ENCODE measurements at places on chromosomes 13 and 19. TPM values are rescaled to one million over a fixed set of nuclear protein-coding genes. Genes with fewer than 3 reads are reported as not detected.

Gene SYNE4
- total RNA-seq, result 1.9 TPM

Gene CEACAM7
- total RNA-seq, result not detected

Gene IGFL3
- not detected for total RNA-seq

Gene CEP89
- total RNA-seq, result 17.9 TPM

Gene CDX2
- total RNA-seq, result 0.62 TPM

Gene MAST3
- 8.1 TPM for total RNA-seq

Gene OR10H2
- total RNA-seq, result not detected

Gene MCEMP1
- total RNA-seq, result not detected

DNA sequence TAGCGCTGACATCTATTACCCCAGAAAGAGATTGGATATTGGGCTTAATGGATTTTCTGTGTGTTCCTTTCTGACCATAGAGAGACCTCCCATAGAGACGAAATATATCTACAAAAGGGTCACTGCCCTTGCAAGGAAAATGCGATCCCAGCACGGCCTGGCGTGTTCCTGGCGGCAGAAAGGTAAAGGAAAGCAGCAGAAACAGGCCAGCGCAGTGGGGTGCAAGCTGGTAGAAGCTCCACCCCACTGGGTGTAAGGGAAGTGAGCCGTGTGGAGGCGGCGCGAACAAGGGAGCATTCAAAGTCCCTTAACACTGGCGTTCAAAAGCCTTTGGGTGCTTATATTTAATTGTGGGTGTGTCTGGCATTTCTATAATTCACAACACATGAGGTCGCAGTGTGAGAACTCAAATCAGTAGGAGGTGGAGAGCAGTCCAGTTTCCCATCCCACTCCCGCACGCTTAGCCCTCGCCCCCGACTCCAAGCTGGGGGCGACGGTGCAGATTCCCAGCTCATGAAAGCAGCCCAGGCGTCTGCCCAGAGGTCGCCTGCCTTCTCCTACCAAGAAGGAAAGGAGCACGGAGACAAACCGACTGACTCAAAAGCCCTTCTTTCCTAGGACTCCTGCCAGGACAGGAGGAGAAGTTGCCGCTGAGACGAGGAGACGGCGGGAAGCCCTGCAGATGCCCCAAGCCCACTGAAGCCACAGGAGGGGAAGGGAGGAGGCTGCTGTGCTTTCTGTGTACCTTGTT is 478.4 kb downstream of the FOXO1 start:
- no peak overlapping the region for H3K4me3 ChIP-seq
- H3K27me3 ChIP-seq, result no peaks in the 10 kb centered on the region
- peaks cover 7% of the 10 kb centered on the region for H3K4me1 ChIP-seq
- no peaks in the 10 kb centered on the region for H3K36me3 ChIP-seq
- DNase-seq, result no peak

- H3K27ac ChIP-seq, result no peak overlapping the region
- no peak for DNase-seq
- H3K27me3 ChIP-seq, result no peaks in the 10 kb centered on the region
- no peaks in the 10 kb centered on the region for H3K36me3 ChIP-seq
These were observed 32.9 kb upstream of the SLC7A9 start for GRCh38 chr19:32902448-32902847.

DNA sequence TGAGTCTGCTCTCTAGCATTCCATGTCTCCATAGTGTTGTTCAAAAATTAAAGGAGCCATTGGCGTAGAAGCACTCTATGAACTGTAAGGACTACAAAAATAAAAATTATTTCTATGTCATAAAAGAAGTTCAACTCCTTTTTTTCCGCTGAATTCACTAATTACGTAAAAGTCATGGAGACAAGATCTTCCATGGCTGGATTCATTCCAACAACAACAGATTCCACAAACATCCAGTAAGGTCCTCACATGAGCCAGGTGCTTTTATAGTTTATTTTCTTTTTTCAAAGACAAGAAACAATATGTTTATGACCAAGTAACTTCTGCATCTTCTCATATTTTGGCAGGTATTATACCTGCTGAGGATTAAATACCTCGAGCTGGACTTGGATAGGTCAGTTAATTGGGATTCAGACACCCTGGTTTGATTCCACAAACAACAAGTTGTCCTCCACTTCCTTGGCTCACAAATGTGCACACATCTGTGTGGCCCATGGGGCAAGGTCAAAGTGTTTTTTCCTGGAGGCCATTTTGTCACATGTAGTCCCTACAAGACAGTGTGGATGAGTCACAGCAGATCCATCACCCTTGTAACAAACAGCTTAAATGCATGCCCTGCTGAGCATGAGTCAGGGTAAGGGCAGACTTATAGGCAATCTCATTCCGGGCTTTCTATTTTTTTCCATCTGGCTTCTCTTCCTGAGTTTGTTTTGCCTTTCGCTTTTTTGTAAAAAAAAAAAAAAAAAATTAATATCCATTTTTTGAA is 475.6 kb downstream of the COG6 start:
- no peaks in the 10 kb centered on the region for H3K36me3 ChIP-seq
- H3K27ac ChIP-seq, result no peak overlapping the region
- no peak overlapping the region for H3K4me3 ChIP-seq
- DNase-seq, result peak; percentile 57

DNA sequence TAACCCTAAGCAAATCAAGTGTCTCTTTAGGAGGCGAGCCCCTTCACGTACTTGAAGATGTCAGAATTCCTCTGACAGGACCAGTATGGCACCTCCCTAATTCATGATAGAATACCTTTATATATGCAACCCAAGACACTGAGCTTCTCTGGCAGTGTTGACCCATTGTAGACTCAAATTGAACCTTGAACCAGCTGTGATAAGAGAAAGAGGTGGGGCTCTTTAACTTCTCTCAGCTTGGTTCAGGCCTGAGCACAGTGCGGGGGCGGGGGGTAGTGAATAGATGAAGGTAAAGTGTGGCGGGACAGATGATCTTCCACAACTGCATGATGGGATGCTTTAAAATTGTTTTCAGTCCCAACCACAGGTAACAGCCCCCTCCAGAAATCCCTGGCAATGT is 12.1 kb downstream of the MBNL2 start:
- H3K4me3 ChIP-seq, result no peak overlapping the region
- H3K36me3 ChIP-seq, result no peaks in the 10 kb centered on the region
- H3K27ac ChIP-seq, result no peak overlapping the region
- no peaks in the 10 kb centered on the region for H3K4me1 ChIP-seq
- H3K27me3 ChIP-seq, result no peaks in the 10 kb centered on the region

DNA sequence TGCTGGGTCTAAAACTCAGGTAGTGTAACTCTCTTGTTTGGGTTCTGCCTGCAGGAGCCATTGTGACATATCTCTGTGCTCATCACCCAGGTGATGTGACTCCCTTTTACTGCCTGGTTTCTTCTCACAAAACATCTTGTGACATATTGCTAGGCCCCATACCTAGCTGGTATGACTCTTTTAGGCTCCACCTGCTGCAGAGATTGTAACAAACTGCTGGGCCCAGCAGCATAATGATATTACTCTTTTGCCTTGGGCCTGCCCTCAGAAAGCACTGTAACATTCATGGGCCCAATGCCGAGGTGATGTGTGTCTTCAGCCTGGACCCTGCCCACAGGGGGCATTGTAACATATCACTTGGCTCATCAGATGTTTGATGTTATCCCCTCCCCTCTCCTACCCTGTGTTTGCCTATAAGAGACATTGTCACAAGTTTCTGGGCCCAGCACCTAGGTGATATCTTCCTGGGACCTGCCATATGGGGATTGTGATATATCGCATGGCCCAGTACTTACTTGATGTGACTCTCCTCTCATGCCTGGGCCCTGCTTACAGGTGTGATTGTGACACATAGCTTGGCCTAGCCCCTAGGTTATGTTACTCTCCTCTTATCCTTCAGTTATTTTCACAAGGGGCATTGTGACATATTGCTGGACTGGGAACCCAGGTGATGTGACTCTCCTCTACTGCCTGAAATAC is 18.0 kb upstream of the ZNF681 start:
- H3K27me3 ChIP-seq, result no peaks in the 10 kb centered on the region
- peaks cover 13% of the 10 kb centered on the region for H3K4me1 ChIP-seq
- H3K27ac ChIP-seq, result no peak overlapping the region
- no peak overlapping the region for H3K4me3 ChIP-seq
- no peak for DNase-seq
- peaks cover 75% of the 10 kb centered on the region for H3K36me3 ChIP-seq

DNA sequence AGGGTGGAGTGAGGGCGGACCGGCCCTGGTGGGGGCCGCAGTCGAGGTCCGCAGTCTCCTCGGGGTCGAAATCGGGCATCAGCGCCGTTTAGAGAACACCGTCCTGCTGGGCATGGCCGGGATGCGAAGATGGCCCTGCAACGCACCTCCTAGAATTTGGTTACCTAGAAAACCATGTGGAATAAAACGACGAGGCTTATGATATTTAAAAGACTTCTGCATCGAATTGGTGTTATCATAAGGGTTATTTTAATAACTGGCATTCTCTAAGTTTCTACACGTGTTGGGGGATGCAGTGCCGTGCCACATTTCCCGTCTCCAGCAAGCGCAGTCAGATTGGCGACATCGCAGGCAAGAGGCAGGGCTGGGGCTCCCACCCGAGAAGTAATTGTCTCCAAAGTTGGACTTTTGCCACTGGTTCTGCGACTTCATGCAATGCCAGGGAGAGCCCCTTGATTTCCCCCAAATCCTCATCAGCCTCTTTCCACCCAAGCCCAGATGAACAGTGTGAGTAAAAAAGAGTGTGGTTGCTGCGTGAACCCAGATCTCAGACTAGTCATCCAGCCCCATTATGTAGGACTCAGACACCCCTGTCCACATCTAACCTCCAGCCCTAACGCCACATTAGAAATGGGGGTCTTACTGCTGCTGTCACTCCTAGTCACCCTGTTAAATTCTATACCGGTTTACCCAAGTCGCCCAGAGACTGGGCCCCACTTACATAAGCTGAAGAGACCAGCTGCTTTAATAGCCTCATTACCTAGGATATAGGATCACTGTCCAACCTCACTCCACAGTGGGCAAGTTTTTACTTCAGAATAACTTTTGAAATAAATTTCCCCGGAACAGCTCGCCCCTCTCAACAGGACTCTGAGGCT is 571 bp upstream of the DHRS12 start:
- H3K27me3 ChIP-seq, result no peaks in the 10 kb centered on the region
- DNase-seq, result no peak
- H3K4me1 ChIP-seq, result peaks cover 28% of the 10 kb centered on the region
- H3K36me3 ChIP-seq, result no peaks in the 10 kb centered on the region

- H3K27me3 ChIP-seq, result no peaks in the 10 kb centered on the region
- H3K4me1 ChIP-seq, result peaks cover 14% of the 10 kb centered on the region
- H3K27ac ChIP-seq, result no peak overlapping the region
- DNase-seq, result no peak
These were observed 5.4 kb upstream of the RASAL3 start for GRCh38 chr19:15469513-15470297.

DNA sequence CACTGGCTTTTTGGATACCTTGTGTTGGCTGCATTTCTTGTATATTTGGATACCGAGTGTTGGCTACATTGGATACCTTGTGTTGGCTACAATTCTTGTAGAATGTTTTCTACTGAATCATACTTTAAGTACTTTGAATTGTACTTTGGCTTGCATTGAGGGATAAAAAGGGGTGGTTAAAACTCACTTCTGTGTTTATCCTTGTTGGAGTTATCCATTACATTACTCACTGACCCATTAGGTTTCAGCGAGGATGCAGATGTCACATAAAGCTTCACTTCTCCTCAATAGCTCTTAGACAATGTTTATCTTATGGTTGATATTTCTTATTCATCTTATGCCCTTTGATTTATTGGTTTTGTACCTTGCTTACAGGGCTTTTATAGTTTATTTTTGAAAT is 43.1 kb downstream of the PDS5B start:
- no peaks in the 10 kb centered on the region for H3K36me3 ChIP-seq
- H3K27me3 ChIP-seq, result no peaks in the 10 kb centered on the region
- DNase-seq, result no peak
- no peak overlapping the region for H3K4me3 ChIP-seq

GRCh38 chr13:80340651-80341100 is 250 bp downstream of the SPRY2 start:
- H3K4me3 ChIP-seq, result peak overlapping the region; percentile 99
- H3K27me3 ChIP-seq, result no peaks in the 10 kb centered on the region
- H3K27ac ChIP-seq, result peak overlapping the region; percentile 91
- H3K4me1 ChIP-seq, result peaks cover 23% of the 10 kb centered on the region
- H3K36me3 ChIP-seq, result peaks cover 14% of the 10 kb centered on the region

GRCh38 chr19:1248786-1249297 is 459 bp downstream of the MIDN start:
- no peaks in the 10 kb centered on the region for H3K27me3 ChIP-seq
- peaks cover 37% of the 10 kb centered on the region for H3K4me1 ChIP-seq
- H3K27ac ChIP-seq, result peak overlapping the region; percentile 88
- DNase-seq, result peak; percentile 58

DNA sequence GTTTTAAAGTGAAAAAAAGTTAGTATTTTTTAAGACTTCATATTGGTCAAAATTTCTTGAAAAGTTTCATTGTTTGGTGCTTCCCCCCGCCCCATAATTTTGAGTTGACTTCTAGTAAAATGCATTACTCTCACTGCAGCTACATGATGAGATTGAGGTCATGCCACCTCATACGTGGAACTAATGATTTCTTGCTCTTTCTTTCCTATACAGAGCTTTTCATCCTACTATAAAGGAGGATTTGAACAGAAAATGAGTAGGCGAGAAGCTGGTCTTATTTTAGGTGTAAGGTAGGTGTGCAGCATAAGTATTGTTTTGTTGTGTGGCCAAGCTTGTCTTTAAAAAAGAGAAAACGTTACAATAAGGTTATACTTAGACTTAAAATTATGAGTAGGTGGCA is 55.0 kb downstream of the DNAJC15 start:
- no peak for DNase-seq
- H3K36me3 ChIP-seq, result no peaks in the 10 kb centered on the region

DNA sequence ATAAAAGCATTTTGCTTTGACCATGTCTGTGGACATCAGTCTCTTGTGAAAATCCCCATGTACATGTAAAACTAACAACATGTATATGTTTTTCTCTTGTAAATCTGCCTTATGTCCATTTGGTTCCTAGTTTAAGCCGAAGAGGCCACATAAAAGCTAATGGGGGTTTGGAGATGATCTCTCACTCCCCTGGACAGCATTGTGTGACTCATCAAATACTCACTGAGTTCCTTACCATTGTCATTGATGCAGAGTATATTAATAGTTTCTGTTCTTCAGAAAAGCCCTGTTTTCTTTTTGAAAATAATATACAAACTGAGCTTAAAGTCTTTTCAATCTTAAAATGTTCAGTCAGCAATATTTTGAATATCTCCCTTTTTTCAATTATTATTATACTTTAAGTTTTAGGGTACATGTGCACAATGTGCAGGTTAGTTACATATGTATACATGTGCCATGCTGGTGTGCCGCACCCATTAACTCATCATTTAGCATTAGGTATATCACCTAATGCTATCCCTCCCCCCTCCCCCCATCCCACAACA is 536.7 kb upstream of the HTR2A start:
- H3K27me3 ChIP-seq, result no peaks in the 10 kb centered on the region
- H3K36me3 ChIP-seq, result no peaks in the 10 kb centered on the region
- H3K4me1 ChIP-seq, result no peaks in the 10 kb centered on the region
- DNase-seq, result peak; percentile 40

Measured in PC-3 (cell line).